Activated T-cell treated with anti-CD3 and anti-CD28 coated beads for 48 hours (primary cell): ENCODE measurements at places on chromosomes 3 and 15.

DNA sequence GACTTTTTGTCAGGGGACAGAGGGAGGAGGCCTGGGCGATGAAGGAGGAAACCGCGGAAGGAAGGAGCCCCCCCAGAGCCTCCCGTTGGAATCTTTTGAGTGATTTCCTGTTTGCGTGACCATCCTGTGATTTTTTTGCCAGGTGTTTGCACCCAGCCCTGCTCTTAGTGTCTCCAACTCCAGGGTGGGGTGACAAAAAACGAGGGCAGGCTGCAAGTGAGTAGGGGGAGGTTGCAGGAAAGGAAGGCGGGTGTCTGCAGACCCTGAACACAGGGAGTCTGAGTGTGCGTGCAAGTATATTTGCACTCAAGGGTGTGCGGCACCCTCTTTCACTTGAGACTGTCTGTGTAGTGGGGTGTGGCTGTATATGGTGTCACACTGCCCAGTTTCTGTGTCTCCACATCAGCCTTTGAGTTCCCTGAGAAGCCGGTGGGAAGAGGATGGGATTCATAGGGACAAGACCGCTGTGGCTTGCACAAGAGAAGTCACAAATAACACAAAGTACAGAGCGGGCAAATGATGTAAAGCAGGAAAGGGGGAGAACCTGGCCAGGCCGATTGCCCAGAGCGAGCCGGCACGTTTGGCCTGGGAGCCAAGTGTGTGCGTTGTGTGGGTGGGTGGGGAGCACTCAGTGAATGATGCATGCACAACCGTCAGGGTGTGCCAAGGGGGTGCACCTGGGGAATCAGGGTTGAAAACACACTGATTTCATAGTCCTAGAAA, 6.6 kb downstream of the ISLR2 start:
- no peak for DNase-seq

- no peak for DNase-seq
Measured at GRCh38 chr15:91061997-91062396, 38.1 kb upstream of the SV2B start.

- peak; percentile 62 for DNase-seq
Measured at GRCh38 chr3:46946856-46947545, 29.5 kb downstream of the CCDC12 start.

DNA sequence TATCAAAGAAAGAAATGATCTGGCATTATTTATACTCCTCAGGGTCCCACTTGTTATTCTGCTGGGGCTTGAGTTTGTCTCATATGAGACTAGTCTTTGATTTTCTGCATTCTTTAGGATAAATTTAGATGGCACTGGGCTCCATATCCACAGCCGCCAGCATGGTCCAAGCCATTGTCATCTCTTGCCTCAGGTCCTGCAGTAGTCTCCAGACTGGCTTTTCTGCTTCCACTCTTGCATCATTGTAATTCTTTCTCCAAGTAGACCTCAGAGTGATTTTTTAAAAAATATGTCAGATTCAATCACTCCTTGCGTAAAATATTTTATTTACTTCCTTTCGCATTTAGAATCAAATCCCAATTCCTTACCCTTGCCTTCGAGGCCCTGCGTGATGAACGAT, 50.4 kb upstream of the ST3GAL6 start:
- DNase-seq, result no peak

- no peak for DNase-seq
Measured at GRCh38 chr3:47932421-47932820, 83.8 kb downstream of the MAP4 start.

- DNase-seq, result no peak
Measured at GRCh38 chr15:70133296-70133695, 35.6 kb upstream of the TLE3 start.
